Fibroblast of the aortic adventitia (primary cell): ENCODE measurements at places on chromosomes 16 and 17. TPM values are rescaled to one million over a fixed set of nuclear protein-coding genes. Genes with fewer than 3 reads are reported as not detected.

DNA sequence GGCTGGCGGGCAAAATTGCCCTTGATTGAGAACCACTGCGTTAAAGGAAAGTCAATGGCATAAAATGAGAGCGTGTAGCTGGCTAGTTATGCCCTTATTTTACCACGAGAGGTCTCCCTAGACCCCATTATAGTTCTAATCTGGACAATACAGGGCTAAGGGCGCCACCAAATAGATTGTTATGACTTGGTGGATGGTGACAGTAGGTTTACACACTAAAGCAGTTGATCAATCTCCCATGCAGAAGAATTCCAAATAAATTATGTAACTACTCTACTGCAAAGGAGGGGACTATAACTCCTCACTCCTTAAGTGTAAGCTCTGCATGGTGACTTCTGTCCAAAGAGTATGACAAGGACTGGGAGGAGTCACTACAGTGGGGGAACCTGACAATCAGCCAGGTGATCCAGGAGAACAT, 20.4 kb upstream of the YPEL2 start:
- DNase-seq: peak; percentile 70

DNA sequence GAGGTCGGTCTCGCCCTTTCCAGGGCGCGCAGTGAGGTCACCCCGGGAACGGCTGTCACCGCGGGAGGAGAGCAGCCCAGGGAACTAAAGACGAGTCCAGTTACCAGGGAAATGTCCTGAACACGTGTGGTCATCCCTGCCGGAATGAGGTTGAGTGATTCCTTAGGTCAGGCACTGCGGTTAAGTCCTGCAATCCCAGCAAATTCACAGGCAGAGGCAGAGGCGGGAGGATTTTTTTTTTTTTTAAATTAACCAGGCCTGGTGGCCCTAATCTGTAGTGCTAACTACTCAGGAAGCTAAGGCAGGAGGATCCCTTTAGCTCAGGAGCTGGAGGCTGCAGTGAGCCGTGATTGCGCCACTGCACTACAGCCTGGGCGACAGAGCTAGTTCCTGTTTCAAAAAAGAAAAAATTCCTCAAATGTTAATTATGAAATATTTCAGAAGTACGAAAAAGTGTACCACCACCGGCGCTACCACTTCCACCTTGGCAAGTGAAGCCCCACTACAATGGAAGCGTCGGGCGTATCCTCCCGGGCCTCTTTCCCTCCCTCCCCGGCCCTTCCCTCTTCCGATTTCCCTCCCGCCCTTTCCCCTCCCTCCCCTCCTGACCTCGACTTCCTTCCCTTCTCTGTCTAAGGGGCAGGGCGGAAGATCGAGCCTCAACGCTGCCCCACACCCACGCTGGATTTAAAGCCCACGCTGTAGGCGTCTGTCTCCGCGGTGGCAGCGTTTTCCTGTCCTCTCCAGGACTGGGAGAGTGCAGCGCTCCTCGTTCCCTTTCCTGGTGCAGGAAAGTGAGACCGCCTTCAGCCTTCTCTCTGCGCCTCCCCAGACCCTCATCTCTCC, 27.3 kb downstream of the SLFN11 start:
- peak; percentile 60 for DNase-seq

GRCh38 chr16:27389272-27389961, 12.6 kb upstream of the IL21R start:
- no peak for DNase-seq

- DNase-seq: no peak
Observed at GRCh38 chr16:73434621-73435020, 386.7 kb upstream of the ZFHX3 start.

Gene SPECC1
- total RNA-seq: 13.6 and 16.8 TPM in 2 replicates
